ENCODE measurements at places on chromosomes 16 and 17.

DNA sequence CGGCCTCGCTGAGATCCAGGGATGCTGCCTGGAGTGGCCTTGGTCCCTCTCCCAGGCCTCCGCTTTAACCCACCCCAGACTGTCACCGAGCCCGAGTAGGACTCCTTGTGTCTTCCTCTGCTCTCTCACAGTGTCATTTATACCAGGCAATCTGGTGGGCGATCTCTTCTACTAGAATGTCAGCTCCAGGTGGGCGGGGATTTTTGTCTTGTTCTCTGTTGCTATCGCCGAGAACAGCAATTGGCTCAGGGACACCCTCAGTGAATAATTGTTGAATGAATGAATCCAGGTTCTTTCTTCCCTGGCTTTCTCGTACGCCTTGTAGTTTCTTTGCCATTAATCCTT lies 591 bp downstream of the DHX38 start:
- DNase-seq, result no peak

GRCh38 chr17:21160401-21160800 lies 33.6 kb downstream of the DHRS7B start:
- no peak for DNase-seq

DNA sequence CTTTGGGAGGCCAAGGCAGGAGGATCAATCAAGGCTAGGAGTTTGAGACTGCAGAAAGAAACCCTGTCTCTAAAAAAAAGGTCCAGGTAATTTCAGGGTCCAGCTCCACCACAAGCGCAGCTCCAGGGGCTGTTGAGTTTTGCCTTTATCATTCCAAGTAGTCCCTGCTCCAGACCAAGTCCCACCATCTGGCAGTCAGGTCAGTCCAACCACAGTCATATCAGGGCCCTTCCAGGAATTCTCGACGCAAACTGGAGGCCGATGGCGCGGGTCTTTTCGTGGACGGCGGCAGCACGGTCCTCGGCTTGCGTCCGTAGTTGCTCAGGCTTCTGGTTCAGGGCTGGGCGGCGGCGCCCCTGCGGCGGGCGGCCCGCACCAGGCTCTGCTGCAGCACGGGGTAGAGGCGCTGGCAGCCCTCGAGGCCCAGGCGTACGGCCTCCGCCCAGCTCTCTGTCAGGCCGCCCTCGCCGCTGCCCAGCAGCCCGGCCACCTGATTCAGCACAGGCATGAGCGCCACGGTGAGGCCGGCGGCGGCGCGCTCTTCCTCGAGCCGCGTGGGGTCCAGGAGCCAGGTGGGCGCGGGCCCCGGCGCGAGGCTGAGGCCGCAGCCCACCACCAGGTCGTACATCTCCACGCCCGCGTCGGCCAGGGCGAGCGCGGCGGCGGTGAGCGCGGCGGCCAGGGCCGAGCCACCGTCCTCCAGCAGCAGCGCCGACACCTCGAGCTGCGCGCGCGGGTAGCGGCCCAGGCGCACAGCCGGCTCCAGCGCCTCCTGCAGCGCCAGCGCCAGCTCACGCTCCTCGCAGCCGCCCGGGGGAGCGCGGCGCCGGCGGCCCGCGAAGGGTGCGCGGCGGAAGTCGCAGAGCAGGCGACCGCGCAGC lies 752 bp downstream of the EXOSC6 start:
- DNase-seq, result peak; percentile 20

- no peak for DNase-seq
Measured at GRCh38 chr16:67040166-67040565, 11.2 kb downstream of the CBFB start.

GRCh38 chr17:32019228-32019627 lies 12.0 kb downstream of the LRRC37B start:
- no peak for DNase-seq

DNA sequence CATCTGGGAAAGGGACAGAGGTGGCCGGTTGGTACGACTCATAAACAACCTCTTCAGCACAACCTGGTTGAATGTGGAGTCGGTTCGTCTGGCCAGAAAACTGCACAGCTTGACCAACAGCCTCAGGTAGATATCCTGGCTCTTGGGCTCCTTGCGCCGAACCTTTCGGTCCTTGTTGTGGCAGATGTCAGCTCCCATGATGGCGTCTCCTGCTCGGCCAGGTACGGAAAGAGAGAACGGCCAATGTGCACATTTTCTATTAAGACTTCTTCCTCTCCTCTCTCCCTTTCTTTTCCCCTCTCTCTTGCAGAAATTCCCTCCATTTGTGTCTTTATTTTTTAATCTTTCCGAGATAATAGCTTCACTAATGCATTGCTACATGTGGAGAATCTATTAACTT lies 41.8 kb upstream of the CNTNAP4 start:
- DNase-seq, result no peak

- no peak for DNase-seq
Measured at GRCh38 chr17:74009056-74009625, 194.3 kb upstream of the RPL38 start.
